ENCODE measurements at places on chromosomes 5 and 9. TPM values are rescaled to one million over a fixed set of nuclear protein-coding genes. Genes with fewer than 3 reads are reported as not detected.

The LHX3 gene
- not detected for polyA plus RNA-seq

The REEP2 gene
- polyA plus RNA-seq = not detected

The C9 gene
- not detected for polyA plus RNA-seq

The FAM221B gene
- polyA plus RNA-seq = not detected

The SKIC3 gene
- polyA plus RNA-seq = 46.0 TPM

The SEMA5A gene
- polyA plus RNA-seq = not detected

The ADRB2 gene
- polyA plus RNA-seq = 9.1 TPM

The PCDHGB7 gene
- 0.21 TPM for polyA plus RNA-seq

The ARAP3 gene
- not detected for polyA plus RNA-seq

The TAF11L5 gene
- polyA plus RNA-seq = not detected

The PCSK5 gene
- polyA plus RNA-seq = 0.18 TPM

The SPATA6L gene
- polyA plus RNA-seq = not detected

The TLX3 gene
- polyA plus RNA-seq = not detected

The PKD2L2 gene
- 0.46 TPM for polyA plus RNA-seq

The CCL27 gene
- not detected for polyA plus RNA-seq

The NSUN2 gene
- polyA plus RNA-seq = 33.1 TPM

The ACTL7A gene
- polyA plus RNA-seq = not detected

The CCDC112 gene
- 10.8 TPM for polyA plus RNA-seq

The RASGEF1C gene
- polyA plus RNA-seq = not detected

The TRIP13 gene
- polyA plus RNA-seq = 1.6 TPM

The MARVELD2 gene
- 2.5 TPM for polyA plus RNA-seq

The SLC6A7 gene
- not detected for polyA plus RNA-seq

The GABRA1 gene
- polyA plus RNA-seq = not detected

The ORM2 gene
- not detected for polyA plus RNA-seq

The PDZD2 gene
- polyA plus RNA-seq = 0.16 TPM

The GPR150 gene
- 0.66 TPM for polyA plus RNA-seq

The CTXN3 gene
- not detected for polyA plus RNA-seq

The PCDHB11 gene
- polyA plus RNA-seq = not detected

The F2RL1 gene
- polyA plus RNA-seq = 2.6 TPM

The SURF4 gene
- 72.6 TPM for polyA plus RNA-seq

The CCDC152 gene
- 1.2 TPM for polyA plus RNA-seq

The SPINK13 gene
- polyA plus RNA-seq = not detected

The SHOC1 gene
- not detected for polyA plus RNA-seq

Measured in IgD-negative memory B cell (primary cell).